ENCODE measurements at places on chromosomes 2 and 18. TPM values are rescaled to one million over a fixed set of nuclear protein-coding genes. Genes with fewer than 3 reads are reported as not detected.

Gene ZNF804A
- not detected for total RNA-seq

Gene C1GALT1C1L
- total RNA-seq: 2.8 TPM

Gene RTP5
- not detected for total RNA-seq

Gene MZT2B
- total RNA-seq: 365 TPM

Gene RAB6C
- not detected for total RNA-seq

Gene SANBR
- total RNA-seq: 7.9 TPM

Gene MBD5
- total RNA-seq: 8.4 TPM

Gene PLGLB1
- total RNA-seq: not detected

Gene SNORC
- 7.9 TPM for total RNA-seq

Gene SKA1
- total RNA-seq: 12.4 TPM

Gene CHRNG
- total RNA-seq: not detected

Gene PDE11A
- 0.44 TPM for total RNA-seq

Gene NUP35
- 35.9 TPM for total RNA-seq

Gene CYS1
- total RNA-seq: 1.2 TPM

Gene ACTG2
- total RNA-seq: not detected

Gene CTAGE1
- total RNA-seq: not detected

Gene UGT1A10
- 0.18 TPM for total RNA-seq

Gene AAK1
- total RNA-seq: 17.9 TPM

Gene SERPINB2
- not detected for total RNA-seq

Gene PCGF1
- 33.8 TPM for total RNA-seq

Gene COLEC11
- 0.40 TPM for total RNA-seq

Gene TRIM43
- total RNA-seq: not detected

Gene WNT6
- 0.08 TPM for total RNA-seq

Gene FBXO48
- total RNA-seq: 0.45 TPM

Gene PROM2
- not detected for total RNA-seq

Gene TMEM178A
- not detected for total RNA-seq

Gene GRHL1
- 0.70 TPM for total RNA-seq

Gene FAM110C
- 0.12 TPM for total RNA-seq

Gene ALK
- total RNA-seq: not detected

Gene TBC1D8
- total RNA-seq: 69.0 TPM

Gene ACOXL
- total RNA-seq: not detected

Gene SPHKAP
- 0.02 TPM for total RNA-seq

Gene TCF7L1
- 10.5 TPM for total RNA-seq

Gene NPPC
- 0.41 TPM for total RNA-seq

Gene SH3RF3
- total RNA-seq: 0.63 TPM

Gene ABHD1
- total RNA-seq: 1.2 TPM

Gene MPP4
- total RNA-seq: 0.10 TPM

Gene CCDC178
- total RNA-seq: not detected

Gene NEU2
- total RNA-seq: not detected

Gene AQP12B
- total RNA-seq: not detected

Gene EVA1A
- total RNA-seq: 7.8 TPM

Gene DPYSL5
- total RNA-seq: 7.5 TPM

Gene TPRKB
- 71.4 TPM for total RNA-seq

Gene SP140L
- total RNA-seq: 4.4 TPM
